ENCODE measurements at places on chromosomes 6 and 20.

DNA sequence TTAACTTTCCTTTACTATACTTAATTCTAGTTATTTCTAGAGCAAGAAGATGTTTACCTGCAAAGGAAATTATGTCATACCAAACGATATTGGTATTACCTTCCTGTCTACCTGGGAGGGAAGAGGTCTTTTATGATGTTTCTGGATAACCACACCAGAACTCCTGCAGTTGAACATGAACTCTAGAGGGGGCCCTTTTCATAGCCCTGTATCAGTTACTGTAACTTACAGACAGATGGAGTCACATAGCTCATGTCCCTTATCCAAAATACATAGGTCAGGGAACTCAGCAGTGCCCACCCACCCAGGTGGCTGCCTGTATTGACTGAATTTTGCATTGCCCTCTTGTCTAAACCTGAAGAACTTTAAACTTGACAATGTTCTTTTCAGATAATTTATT lies 35.1 kb upstream of the MYL9 start:
- no peak for DNase-seq

DNA sequence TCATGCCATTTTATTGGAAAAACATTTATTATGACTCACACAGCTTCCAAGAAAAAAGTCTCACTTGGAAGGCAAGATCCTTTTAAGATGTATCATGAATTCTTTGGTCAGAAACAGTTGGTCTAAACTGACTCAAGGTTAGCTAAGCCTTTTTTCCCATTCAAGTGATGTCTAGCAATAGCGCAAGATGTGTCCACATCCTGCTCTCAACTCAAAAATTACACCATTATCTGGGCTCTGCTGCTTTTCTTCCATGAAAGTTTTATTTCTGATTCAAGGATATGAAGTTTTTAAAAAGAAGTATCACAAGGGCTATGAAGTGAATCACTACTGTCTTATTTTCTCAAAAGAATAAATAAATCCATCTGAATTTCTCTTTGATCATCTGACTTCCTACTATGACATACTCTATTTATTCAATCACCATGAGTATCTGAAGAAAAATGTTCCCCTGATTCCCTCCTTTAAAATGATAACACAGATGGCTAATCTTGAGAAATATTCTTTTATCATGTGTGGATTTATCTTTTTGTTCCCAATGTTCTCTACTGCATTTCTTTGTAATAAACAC lies 139.2 kb downstream of the AHI1 start:
- no peak for DNase-seq

GRCh38 chr6:132167929-132168892 lies 217.0 kb upstream of the CCN2 start:
- DNase-seq, result no peak

- DNase-seq, result peak; percentile 60
Observed at GRCh38 chr6:138372711-138373463, 4.8 kb upstream of the SMIM28 start.

DNA sequence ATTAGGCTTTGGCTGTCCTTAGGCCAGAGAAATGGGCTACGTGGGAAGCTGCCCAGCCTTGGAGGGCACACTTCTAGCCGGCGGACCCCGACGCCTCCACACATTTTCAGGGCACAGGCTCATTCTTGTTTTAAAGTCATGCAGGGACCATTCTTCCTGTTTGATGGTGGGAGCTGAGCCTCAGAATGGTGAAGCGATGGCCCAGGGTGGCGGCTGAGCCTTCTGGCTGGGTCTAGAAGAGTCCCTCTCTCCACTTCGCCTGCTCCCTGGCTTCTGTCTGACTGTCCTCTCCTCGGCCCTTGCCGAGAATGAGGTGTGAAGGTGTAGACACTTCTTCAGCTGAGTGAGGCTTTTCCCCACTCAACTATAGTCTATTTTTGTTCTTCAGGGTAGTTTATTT lies 114.4 kb downstream of the SULF2 start:
- no peak for DNase-seq

- DNase-seq, result no peak
Observed at GRCh38 chr6:164184410-164184809, 769.9 kb downstream of the QKI start.

DNA sequence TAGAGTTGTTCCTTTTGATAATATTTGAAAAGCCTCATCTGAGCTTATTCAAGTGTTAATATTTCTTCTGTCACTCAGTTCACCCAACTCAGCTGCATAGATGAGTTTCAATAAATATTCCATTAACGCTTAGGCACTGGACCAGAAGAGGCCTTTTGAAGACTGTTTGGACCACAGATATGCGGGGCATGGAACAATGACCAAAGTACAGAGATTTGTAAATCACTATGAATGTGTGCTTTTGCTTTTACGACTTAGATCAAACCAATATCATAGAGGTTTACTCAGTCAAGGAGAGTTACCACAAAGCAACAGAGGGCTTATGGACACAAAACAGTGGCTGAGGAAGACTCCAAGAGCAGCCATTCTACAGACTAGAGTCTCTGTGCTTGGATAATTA lies 99.9 kb downstream of the RTN4IP1 start:
- no peak for DNase-seq

DNA sequence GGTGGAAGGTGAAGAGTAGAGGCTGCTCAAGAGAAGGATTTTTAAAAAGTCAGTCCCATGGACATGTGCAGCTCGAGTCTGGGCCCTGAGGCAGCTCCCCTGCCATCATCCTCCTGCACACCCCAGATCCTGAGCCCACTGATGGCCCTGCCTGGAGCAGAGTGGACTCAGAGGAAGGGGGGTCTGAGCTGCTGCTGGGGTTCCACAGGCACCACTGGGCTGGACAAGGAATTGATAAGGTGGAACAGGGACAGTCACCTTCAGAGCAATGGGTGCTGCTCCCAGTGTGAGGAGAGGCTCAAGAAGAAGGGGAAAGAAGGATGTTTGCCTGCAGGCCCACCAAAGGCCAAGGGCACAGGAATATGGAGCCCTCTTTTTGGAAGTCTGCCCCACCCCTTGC lies 6.2 kb downstream of the ULBP2 start:
- DNase-seq, result no peak

DNA sequence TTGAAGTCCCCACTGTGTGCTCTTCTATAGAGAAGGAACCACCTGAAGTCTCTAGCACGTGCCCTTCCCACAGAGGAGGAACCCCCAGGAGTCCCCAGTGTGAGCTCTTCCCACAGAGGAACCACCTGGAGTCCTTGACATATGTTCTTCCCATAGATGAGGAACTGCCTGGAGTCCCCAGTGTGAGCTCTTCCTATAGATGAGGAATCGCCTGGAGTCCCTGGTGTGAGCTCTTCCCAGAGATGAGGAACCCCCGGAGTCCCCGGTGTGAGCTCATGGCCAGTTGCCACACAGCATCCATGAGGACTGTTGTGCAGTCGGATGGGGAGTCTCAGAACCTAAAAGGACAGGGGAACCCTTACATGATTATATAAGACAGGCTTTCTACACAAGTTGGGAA lies 158.1 kb upstream of the THBS2 start:
- no peak for DNase-seq

DNA sequence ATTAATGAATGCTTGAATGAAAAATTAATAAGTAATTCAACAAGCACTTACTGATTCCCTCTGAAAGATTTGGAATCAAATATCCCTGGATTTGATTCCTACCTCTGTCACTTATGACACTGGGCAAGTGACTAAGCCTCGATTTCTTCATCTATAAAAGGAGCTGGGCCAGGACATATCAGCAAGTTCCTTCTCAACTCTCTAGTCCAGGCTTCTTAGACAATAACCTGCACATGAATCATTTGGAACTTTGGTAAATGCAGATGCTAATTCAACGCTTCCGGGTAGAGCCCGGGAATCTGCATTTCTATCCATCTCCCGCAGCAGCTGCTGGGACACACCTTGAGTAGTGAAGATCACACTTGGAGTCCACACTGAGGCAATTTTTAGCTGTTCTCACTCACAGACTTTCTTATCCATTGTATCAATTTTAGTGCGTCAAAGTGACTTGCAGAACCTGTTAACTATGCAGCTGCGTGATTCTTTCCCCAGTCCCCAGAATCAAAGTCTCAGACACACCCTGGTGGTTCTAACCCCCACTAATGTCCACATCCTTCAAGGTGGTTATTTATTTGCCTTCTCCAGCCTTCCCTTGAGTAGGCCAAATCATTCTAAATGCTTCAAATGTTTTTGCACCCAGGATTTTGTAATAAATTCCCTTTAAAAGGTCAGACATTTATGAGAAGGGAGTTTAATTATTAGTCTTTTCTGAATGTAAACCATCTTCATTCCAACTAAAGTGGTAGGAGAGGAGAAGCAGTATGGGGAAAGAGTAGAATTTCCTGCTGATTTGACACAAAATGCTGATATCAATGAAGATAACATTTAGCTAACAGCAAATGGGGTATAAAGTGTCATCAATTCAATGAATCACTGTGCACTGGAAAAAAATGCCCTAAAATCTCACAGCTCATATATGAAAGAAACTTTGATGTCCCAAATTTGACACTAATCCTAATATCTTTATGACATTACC lies 26.0 kb upstream of the CCND3 start:
- peak; percentile 67 for DNase-seq

- no peak for DNase-seq
Observed at GRCh38 chr20:18287546-18287914, 797 bp upstream of the ZNF133 start.

GRCh38 chr6:123636782-123637181 lies at the start of gene TRDN:
Gene TRDN, minus strand, starts transcription at chr6:123636950. Its CDS starts 175 bp downstream, at chr6:123636775.
- DNase-seq, result no peak

GRCh38 chr6:31870385-31870921 lies 7.8 kb upstream of the NEU1 start:
- no peak for DNase-seq

DNA sequence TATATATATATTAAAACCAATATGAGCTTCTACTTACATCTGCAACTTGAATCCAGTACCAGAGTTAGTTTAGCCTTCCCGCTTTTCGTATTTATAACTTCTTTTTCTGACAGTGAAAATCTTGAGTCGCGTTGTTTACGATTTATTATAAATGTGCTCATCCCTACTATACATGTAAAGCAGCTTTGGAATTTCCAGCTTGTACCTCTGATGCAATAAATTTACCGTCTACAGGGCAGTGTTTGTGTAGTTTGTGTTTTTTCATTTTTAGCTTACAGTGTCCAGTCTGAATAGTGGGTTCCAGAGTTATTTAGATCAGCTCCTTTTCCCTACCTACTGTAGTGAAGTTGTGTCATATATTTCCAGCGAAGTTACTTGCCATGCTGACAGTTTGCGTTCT lies 66.3 kb downstream of the TIAM2 start:
- no peak for DNase-seq

DNA sequence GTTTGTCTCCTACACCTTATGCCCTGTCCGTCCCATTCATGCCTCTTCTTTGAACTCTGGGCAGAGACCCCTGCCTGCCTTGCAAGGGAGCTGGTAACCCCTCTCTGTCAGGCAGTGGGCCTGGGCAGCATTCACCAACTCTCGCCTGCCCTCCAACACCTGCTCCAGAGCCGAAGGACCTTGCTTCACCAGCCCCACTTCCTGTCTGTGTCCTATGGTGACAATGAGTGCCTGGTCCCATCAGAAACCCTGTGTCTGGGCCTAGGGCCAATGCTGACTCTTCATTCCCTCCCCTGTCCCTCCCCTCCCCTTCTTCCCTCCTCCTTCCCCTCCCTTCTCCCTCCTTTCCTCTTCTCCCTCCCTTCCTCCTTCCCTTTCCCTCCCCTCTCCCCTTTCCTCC lies 22.8 kb upstream of the PCMTD2 start:
- DNase-seq, result no peak

DNA sequence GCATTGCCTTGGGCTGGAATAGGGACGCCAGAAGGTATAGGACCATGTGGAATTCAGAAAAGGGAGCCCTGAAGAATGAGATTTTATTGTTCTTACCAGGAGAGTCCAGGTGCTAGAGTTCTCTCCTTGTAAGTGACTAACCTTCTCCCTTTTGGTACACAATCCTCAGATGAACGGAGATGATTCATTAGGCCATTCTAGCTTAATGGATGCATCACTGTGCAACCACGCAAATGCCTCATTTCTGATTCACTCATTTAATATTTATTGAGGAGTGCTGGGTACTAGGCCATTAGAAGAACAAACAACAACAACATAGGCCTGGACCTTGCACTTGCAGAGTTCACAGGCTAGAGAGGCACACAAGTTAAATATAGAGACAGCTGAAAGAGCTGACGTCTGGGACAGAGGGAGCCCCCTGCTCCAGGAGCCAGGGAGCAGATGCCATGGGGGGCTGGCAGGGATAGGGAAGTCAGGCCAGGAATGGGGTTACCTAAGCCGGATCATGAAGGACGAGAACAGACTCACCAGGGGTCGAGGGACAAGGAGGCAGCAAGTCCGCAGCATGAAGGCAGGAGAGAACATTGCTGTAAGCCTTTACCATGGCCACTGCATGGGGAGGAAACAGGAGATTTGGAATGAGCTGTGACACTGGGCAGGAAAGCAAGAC lies 179.5 kb upstream of the AKAP12 start:
- no peak for DNase-seq

- DNase-seq, result no peak
Observed at GRCh38 chr20:38076548-38076947, 43.0 kb downstream of the RPRD1B start.

GRCh38 chr20:54000914-54001313 lies 69.5 kb downstream of the BCAS1 start:
- DNase-seq, result no peak

- DNase-seq, result no peak
Observed at GRCh38 chr6:3797231-3798054, 45.9 kb upstream of the PXDC1 start.

DNA sequence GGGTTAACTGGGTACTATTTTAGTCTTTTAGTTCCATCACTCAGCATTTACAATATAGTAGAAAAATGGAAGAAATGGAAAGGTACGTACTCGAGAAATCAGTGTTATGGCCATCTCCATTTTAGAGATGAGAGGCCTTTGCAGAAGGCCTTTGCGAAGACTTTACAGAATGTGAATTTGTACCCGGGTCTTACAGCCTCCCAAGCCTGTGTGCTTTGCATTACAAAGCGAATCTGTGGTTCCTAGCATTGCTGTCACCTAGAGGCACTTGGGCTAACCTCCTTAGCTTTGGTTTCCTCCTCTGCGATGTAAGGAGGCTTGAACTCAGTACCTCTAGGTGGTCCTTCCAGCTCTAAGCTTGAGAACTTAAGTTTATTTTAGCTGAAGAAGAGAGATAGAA lies 10.9 kb downstream of the VAPB start:
- DNase-seq, result no peak
